Activated CD8-positive, alpha-beta T cell treated with anti-CD3 and anti-CD28 coated beads, Interleukin-2, amount 10 ng/mL, durations not matched to agents 7 days and 5 days (primary cell): ENCODE measurements at places on chromosomes 16 and 17. TPM values are rescaled to one million over a fixed set of nuclear protein-coding genes. Genes with fewer than 3 reads are reported as not detected.

RRAD gene
- total RNA-seq: 0.34 TPM

DNA sequence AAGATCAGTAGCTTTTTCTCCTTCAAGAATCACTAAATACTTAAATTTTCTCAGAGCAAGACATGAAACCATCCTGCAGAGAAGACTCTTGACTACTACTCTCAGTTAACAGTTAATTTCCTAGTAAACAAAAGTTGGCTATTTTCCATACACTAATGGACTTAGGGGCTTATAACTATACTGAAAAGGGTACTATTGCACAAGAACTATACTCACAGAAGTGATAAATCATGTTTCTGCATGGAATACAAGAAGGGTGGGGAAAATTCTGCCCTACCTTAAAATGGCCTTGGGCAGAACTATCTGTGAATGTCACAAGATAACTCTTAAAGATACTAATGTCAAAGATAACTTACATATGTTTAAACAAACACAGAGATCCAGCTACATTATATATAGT, 12.5 kb downstream of the ZNF652 start:
- no peak for DNase-seq

- DNase-seq: no peak
These were observed 200.1 kb upstream of the GSE1 start for GRCh38 chr16:85412911-85413520.

XPO6 gene
- total RNA-seq: 209 TPM

GRCh38 chr17:79320331-79320730, 245.7 kb downstream of the ENGASE start:
- no peak for DNase-seq

NPIPB13 gene
- 12.6 TPM for total RNA-seq

PRR35 gene
- total RNA-seq: not detected

- no peak for DNase-seq
These were observed 165.1 kb upstream of the CDC42EP4 start for GRCh38 chr17:73476890-73477350.

RUNDC3A gene
- total RNA-seq: 0.18 TPM

DNA sequence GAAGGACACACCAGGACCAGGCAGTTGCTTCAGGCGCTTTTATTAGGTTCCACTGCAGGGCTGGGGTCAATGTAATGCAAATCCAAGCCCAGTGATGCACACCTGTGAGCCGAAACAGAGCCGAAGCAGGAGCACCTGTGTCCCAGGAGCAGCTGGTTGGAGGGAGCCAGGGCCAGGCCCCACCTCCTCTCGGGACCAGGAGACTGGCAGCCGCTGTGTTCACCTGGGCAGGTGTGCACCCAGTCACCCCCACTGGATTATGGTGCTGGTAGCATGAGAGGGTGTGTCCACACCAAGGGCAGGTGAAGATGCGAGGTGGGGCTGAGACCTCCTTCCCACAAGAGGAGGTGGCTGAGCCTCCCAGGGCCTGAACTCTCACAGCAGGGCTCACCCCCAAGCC, 4.7 kb upstream of the FAAP100 start:
- DNase-seq: no peak

DNA sequence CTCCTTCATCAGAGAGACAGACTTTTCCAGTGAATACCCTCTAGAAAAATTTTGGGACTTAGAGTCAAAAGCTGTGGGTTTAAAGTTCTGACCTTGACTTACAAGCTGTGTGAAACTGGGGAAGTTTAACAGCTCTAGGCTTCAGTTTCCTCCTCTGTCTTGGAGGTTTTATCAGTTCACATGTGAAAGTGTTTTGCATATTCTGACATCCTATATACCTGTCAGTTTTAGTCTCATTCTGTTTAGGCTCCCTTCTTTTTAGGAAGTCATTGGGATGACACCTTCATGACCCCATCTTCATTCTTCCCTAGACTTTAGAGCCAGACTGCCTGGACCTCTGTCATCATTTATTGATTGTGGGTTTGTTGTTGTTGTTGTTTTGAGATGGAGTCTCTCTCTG, 44.4 kb downstream of the YPEL2 start:
- no peak for DNase-seq

KRTAP2-3 gene
- total RNA-seq: not detected

GRCh38 chr17:69500911-69501429, 86.5 kb downstream of the MAP2K6 start:
- DNase-seq: no peak

DNA sequence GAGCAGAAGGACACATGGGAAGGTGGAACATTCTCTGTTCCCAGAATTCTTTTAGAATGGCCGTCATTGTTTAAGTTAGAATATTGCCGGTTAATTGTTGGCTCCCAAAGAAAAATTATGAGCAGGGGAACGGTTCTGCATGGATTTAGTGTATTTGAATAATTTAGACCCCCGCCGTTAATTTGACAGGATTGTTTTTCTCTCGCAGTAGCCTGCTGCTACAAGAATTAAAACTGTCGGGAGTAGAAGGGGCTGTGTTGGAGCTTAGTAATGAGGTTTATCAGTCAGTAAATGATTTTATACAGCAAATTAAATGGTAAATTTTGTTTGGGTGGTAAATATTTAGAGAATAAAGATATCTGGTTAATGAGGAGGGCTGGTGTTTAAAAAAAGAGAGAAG, 431.2 kb upstream of the DYNLRB2 start:
- no peak for DNase-seq

CA4 gene
- total RNA-seq: not detected

GRCh38 chr16:51535591-51535990, 384.5 kb upstream of the SALL1 start:
- DNase-seq: no peak

- DNase-seq: no peak
These were observed 4.2 kb upstream of the MEOX1 start for GRCh38 chr17:43665937-43666236.

DNA sequence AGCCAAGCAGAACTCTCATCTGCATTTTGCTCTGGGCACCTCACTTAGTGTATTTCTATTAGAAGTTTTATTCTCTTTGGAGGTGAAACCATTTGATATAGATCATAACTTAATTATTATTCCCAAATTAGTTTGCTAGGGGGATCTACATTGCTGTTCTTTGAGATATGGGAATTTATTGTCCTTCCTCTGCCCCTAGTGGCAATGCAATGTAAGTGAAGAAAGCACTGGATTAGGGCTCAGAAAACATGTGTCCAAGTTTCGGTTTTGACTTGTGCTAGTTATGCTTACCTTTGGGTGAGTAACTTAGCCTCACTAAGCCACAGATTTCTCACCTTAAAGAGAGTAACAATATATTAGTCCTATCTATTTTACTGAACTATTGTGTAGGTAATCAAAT, 2.9 kb downstream of the KRT39 start:
- DNase-seq: no peak

GRCh38 chr16:57354311-57354710, 4.3 kb upstream of the CCL22 start:
- no peak for DNase-seq

DNA sequence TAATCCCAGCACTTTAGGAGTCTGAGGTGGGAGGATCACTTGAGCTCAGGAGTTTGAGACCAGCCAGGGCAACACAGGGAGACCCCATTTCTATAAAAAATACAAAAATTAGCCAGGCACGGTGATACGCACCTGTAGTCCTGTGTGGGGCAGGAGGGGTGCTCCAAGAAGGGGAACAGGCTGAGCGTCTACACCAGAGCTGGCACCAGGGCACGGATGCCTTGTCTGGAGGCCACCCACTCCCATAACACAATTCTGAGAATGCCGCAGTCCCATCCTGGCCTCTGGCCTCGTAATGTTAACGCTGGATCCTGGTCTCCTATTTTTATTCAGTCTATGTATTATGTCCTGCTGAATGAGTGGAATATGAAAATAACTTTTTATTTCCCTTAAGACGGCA, 161.3 kb downstream of the WSCD1 start:
- no peak for DNase-seq

DNA sequence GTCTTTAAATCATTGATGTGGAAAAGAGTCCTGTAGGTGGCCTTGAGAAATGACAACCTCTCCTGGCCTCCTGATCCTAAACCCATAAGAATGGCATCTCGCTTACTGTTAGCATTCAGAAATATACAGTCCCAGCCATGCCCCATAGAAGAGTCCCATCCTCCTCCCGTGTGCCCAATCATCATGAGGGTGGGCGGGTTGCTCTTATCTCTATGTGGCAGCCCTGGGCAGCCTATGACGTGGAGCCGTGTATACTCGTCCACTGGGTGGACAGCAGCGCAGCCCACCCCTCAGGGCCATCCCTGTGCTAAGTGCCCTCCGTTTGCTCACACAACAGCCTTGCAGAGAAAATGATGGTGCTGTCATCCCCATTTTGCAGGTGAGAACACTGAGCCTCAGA, 105.3 kb downstream of the AMFR start:
- DNase-seq: no peak

- DNase-seq: no peak
These were observed 2.7 kb downstream of the CBX4 start for GRCh38 chr17:79836510-79836971.

DNA sequence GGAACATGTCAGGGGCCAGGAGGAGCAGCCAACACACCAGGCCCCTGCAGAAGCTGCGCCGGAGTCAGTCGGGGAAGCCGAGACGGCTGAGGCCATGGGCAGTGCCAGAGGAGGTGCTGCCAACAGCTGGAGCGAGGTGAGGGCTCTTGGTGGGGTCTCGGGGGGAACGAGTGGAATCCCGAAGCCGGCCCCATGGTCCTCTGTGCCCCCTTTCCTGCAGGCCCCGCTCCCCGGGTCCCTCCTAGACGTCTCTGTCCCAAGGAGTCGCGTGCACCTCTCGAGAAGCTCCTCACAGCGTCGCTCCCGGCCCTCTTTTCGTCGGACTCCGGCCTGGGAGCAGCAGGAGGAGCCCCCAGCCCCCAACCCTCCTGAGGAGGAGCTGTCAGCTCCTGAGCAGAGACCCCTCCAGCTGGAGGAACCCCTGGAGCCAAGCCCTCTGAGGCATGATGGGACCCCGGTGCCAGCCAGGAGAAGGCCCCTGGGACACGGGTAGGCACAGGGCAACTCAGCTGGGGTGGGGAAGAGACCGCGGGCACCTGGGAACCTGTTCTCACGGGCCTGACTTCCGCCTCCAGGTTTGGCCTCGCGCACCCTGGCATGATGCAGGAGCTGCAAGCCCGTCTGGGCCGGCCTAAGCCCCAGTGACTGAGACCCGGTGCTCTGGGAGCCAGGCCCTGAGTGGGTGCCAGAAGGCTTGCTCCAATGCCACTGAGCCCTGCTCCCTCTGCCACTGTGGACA, 3.6 kb downstream of the APOBR start:
- DNase-seq: no peak

KRT31 gene
- not detected for total RNA-seq

CEP295NL gene
- 0.26 TPM for total RNA-seq

GRCh38 chr17:63820963-63821561, 6.2 kb upstream of the PSMC5 start:
- DNase-seq: no peak

DNA sequence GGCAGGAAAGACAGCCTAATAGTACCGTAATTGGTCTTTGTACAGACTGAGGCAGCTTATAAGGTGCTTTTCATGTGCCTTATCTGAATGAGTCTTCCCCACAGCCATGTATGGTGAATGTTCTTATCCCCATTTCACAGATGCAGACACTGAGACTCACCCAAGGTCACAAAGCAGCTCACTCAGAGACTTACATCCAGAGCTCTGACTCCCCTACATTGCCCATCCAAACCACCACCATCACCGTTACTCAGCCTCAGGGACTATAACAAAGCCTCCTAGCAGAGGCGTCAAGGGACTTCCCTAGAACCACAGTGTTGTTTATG, 627 bp upstream of the GPR179 start:
- no peak for DNase-seq

SECTM1 gene
- 0.94 TPM for total RNA-seq

TNRC6C gene
- total RNA-seq: 36.2 TPM

TBC1D28 gene
- not detected for total RNA-seq

DNA sequence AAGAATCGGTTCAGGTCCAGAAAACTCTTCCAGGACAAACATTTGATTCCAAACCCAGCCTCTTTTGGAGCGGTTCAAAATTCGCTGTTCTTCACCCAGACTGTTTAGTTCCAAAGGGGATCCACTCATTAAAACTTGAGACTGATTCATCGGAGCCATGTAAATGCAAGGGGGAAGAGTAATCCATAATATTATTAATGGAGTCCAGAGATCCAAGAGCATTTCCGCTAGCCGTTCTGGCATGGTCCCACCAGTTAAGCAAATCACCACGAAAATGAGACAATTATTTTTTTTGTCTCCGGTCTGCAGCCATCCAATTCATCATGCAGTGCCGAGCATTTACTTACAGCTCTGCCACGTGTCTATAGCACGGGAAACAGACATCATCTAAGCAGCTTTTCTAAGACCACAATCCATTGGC, 15.1 kb downstream of the CDH8 start:
- DNase-seq: no peak

HOXB1 gene
- total RNA-seq: not detected

DNA sequence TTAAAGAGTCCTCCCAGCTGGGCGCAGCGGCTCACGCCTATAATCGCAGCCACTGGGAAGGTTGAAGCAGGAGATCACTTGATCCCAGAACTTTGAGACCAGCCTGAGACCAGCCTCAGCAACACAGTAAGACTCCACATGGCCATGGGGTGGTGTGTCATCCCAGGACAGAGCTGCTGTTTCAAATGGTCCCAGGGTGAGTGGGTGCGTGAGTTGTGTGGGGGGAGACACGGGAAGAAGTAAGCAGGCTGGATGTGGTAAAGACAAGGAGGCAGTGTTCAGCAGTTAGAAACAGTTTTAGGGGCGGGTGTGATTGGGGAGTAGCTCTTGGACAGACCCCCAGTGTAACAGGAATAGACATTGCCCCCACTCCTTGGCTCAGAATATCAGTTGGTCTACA, 3.8 kb downstream of the SHPK start:
- DNase-seq: no peak

DNA sequence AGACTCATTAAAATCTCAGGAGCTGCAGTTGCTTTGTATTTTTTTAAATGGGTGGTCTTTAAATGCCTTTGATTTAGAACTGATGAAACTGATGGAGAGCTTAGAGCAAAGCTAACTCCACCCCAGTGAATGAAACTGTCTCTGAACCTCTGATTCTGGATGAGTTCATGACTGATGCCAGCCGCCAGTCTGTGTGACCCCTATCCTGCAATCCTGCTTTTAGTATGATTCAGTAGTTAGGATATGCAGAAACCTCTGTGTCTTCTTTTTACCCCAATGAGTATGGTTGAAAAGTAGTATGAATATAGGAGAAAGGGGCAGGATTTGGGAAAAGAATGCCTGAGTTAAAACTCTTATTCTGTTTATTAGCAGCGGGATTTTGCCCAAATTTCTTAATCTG, 12.3 kb upstream of the SALL1 start:
- no peak for DNase-seq

TMC5 gene
- not detected for total RNA-seq

DNA sequence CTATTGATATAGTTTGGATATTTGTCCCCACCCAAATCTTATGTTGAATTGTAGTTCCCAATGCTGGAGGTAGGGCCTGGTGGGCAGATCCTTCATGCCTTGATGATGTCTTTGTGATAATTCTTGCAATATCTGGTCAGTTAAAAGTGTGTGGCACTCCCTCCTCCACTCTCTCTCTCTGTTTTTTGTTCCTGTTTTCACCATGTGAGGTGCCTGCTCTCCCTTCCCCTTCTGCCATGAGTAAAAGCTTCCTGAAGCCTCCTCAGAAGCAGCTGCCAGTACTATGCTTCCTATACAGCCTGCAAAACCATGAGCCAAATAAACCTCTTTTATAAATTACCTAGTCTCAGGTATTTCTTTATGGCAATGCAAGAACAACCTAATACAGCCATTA, 47.3 kb downstream of the TOM1L2 start:
- no peak for DNase-seq
